ENCODE measurements at places on chromosomes 5 and 9.

GRCh38 chr9:129220771-129221170 is 42.7 kb upstream of the IER5L start:
- no peak for DNase-seq

DNA sequence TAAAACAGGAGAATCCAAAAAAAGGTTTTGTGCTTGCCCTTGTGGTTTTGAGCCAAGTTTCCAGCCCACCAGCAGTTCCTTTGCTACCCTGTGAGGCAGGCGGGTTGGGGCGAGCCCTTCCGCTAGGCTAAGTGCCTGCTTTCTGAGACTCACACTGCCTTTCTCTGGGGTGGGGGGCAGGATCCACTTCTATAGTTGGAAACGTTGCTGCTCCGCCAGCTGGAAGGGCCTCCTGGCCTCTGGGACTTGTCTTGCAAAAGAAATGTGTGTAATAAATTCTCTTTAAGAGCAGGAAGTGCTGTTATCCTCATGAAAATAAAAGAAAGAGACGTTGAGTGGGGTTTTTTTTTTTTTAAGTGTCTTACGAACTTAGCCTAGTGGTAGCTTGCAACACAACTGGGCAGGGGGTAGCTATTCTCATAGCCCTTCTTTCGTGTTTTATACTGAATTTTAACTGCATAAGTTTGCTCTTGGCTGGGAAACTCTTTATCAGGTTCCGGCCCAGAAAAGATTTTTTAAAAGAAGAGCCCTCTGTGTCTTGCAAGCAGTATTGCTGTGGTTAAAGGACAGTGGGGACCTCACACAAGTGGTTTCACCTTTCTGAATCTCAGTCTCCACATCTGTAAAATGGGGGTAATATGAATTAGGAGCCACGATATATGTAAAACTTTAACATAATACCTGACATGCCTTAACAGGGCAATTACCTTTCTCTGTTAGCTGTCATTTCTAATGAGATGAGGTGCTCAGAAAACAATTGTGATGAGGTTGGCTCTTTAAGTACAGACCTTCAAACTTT is 19.8 kb downstream of the JADE2 start:
- DNase-seq: peak; percentile 78

DNA sequence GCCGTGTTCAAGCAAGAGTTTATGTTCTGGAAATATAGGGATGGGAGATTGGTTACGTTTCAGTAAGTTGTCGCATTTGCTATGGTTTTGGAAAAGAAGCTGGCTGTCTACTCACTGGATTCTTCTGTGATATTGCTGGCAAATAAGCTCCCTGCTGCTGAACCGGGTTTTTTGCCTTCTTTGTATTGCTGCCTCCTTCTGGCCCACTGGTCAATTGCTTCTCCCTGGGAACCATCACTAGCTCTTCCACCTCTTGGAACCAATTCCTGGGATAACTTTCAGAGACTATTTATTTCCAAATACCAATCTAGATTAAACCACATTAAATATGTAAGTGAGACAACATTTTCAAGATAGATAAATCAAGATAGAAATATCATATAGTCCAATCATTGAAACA is 43.0 kb downstream of the NUDT12 start:
- peak; percentile 10 for DNase-seq

DNA sequence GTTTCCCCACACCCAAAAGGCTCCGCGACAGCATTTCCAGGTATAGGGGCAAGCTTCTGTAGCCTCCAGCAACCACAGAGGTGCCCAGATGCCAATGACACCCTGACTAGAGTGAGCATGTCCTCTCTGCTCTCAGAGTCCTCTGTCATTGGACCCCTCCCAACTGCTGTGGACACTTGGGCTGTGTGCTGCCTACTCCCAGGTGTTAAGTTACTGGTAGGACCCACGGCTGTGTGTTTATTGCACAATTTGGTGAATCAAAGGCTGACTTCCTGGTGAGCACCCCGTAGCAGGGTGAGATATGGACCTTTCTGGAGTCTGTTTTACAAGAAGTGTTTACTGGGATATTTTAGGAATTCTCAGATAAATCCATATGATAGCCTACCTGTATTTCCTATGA is 36.0 kb downstream of the SH3GL2 start:
- DNase-seq: no peak

GRCh38 chr5:141420855-141421488 is at the start of gene PCDHGA11:
Gene PCDHGA11 (plus strand): TSS chr5:141421051. CDS start chr5:141421228, 177 bp downstream.
- DNase-seq: peak; percentile 75

DNA sequence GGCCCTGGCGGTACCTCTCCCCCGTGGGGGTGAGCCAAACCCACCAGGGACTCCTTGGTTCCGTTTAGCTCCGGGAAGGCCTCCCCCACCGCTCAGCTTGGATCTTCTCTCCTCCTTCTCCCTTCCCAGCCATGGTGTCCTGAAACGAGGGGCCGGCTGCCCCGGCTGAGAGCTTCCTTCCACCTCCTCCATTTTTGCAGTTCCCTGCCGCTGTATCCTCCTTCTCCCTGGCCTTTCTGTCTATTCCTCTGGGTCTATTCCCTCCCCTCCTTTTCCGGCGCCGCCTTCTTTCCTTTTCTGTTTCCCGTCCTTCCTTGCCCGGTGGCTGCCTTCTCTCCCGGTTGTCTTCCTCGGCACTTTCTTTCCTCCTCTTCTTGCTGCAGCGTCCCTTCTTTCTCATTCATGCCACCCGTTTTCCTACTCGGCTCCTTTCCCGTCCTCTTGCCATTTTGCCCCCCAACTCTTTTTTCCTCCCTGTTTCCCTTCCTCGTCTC is 110.4 kb downstream of the LIFR start:
- no peak for DNase-seq

GRCh38 chr5:66197764-66198405 is 53.8 kb downstream of the SREK1 start:
- DNase-seq: no peak

All from hematopoietic multipotent progenitor cell treated with erythropoietin and hydrocortisone succinate and interleukin-3 and kit ligand, for 4 days (in vitro differentiated cells).